ENCODE measurements at places on chromosomes 2 and 18.

- DNase-seq, result no peak
These were observed 11.0 kb upstream of the TRIB2 start for GRCh38 chr2:12705742-12706141.

DNA sequence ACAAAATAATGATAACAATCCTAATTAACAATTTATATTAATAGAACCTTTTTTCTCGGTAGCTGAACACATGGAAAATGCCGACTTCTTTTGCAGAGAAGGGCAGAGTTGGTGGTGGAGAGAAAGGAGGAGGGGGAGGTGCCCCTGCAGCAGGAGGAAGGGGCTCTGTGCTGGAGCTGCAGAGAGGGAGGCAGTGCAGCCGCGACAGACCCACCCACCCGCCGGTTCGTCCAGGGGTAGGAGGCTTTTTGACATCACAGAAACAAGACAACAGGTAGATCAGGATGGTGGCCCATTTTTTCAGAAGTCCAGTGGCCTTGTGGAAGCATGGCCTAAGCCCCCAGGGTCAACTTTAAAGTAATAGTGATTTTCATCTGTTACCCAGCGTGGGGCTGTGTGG lies 321.1 kb upstream of the SALL3 start:
- DNase-seq, result no peak

DNA sequence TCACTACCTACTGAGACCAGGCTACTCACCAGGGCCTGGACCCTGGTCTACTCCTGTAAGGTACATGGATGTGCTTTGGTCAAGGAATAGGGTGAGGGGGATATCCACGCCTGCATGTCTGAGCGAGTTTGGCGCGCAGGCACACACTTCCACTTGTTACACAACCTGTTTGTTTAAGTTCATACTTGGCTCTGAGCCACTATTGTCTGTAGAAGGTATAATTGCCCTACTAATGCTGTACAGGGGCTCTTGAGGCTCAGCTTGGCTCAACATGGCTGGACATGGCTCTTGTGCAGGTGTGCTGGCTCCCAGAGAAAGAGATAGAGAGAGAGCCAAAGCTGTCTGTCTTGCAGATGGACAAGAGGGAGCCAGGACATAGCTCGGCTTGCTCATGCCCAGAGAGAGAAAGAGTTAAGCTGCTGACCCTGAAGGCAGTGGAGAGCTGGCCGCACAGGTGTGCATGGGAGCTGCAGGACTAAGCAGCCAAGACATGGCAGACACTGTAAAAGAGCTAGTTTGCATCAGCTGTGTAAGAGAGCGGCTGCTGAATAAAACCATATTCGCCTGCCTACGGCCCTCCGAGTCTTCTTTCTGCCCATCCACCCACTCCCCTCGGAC lies 35.2 kb downstream of the NPPC start:
- no peak for DNase-seq

GRCh38 chr2:108125581-108125980 lies 114.2 kb upstream of the SULT1C3 start:
- no peak for DNase-seq

DNA sequence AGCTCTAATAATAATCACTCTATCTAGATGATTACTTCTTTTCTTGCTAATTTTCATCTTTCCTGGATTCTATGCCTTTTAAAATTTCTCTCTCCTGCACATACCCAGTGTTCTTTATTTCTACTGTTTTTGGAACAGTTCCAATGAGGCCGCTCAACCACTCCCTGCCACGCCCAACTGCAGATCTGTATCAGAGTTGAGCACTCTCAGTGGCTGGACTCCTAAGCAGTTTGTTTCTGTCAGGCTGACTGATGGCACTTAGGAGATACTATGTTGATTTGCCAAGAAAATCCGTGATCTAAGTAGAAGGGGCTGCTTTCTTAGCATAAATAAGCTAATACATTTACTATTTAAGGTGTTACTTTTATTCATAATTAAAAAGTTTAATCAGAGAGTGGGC lies 192.8 kb downstream of the ARHGAP15 start:
- DNase-seq, result no peak

DNA sequence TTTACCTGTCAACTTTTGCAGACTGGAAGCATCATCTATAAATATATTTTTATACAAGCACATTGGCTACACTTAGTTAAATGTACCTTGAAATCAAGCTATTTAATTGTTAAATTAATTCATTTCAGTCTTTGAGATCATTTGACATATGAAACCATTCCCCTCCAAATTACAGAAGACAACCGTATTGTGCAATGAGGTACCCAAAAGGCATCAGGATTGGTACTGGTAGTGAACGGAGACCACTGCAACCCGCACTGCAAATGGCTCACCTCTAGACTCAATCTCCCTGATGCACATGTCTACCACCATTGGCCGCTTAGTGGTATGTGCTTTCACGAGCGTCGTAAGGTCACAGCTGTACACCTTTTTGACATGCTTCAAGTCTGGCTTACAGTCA lies 47.8 kb upstream of the CHRNA1 start:
- DNase-seq, result no peak

DNA sequence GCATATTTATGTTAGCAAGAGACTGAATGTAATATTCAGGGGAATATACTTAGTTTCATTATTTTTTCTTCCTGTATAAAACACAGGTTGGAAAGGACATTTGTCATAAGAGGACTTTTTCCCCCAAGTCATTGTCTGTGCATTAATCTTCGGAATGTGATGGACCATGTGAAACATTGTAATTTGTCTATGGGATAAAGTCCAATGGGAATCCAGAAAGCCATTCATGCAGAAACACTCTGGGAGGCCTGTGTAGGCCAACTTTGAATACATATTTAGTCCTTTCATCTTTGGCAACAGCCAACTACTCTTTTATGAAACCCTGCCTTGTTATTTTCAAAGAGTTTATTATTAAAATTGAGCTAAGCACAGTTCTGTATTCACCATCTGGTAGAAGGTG lies 386.4 kb downstream of the PIK3C3 start:
- DNase-seq, result no peak

DNA sequence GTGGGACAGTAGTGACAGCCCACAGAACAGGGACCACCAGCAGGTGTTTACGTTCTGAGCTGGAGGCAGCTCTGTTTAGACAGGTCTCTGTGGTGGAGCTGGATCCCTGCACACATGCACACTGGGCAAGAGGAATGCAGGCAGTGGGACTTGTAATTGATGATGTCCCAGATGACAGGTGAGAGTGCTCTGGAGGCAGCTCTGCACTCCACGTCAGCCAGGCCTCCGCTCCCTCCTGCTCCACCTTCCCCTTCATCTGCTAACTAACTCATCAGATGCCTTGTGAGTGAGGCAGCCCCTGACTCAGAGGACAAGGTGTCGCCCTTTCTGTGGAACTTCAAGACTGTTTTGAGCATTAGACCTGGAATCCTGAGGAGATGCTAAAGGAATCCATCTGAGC lies 53.2 kb downstream of the SH3YL1 start:
- DNase-seq, result peak; percentile 5

DNA sequence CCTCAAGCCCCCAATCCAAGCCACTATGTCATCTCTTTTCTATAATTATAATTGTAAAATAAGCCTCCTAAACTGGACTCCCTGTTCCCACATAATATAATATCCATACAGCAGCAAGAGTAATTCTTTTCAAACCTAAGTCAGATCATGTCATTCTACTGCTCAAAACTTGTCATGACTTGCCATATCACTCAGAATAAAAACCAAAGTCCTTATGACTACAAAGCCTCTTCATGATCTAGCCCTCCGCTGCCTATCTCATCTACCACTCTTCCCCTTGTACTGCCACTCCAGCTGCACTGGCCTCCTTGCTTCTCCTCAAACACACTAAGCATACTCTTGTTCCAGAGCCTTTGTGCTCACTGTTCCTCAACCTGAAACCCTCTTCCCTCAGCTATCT lies 69.9 kb downstream of the MEMO1 start:
- no peak for DNase-seq

GRCh38 chr2:54966165-54966832 lies 84.0 kb downstream of the RTN4 start:
- no peak for DNase-seq

DNA sequence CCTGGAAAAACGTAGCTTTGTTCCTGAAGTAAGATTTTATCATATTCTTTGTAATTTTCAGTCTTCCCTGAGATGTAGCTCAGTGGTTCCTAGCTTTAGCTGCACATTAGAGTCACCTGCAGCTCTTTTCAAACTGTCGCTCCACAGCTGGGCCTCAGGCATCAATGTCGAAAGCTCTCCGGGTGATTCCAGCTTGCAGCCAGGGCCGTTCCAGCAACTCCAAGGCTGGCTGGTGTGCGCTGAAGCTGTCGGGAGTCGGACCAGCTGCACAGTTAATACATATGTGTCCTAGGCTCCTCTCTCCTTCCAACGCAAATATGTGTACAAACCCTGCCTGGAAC lies 609 bp upstream of the ZNF2 start:
- no peak for DNase-seq

- no peak for DNase-seq
These were observed 291.5 kb downstream of the SLC4A3 start for GRCh38 chr2:219918944-219919343.

GRCh38 chr18:22676423-22676822 lies 256.7 kb upstream of the RBBP8 start:
- DNase-seq, result no peak

DNA sequence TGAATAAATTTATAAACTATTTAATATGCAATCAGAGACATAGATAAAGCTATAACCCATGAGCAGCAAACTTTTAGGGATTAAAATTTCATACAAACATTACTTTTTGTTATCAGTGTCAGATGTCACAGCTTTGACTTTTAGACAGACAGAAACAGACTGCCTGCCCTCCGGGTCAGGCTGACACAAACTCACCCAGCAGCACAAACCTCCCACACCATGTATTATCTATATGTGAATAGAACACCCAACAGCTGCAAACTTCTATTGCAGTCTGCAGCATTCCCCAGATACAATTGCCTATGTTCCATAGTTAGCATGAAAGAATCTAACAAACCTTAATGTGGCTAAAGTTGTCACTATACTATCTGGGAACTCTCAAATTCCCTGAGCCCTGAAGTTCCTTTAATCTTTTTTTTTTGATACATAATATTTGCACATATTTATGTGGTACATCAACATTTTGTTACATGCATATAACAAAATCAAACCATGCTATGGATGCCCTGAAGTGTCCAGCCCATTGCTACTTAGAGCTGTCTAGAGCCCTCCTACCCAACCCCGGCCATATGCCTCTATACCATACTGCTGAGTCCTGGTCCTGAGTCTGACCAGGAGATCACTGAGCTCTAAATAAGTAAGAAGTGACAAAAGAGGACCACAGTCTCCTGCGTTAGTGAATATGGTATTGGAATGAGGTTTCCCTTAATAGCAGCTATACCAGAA lies 214.4 kb downstream of the ZNF385B start:
- DNase-seq, result no peak

GRCh38 chr2:203905656-203906055 lies 30.9 kb upstream of the ICOS start:
- DNase-seq, result no peak

DNA sequence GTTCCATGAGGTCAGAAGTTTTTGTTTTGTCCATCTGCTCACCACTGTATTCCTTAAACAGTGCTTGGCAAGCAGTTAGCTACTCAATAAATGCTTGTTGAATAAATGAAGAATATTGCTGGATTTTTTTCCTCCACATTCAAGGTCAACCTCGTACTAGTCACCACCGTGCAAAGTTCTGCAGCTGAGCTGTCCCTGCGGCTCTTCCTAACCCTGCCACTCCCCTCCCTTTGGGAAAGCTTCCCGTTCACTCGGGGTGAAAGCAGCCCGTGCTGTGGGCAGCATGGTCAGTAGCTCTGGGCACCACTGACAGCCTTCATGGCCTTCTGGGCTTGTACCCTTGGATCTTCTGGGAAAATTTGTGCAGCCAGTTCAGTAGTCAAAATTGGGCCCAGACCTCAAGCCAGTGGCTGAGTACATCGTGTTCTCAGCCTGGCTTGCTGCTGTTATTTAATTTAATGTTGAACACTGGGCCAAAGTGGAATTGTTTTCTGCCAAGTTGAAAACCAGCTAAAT lies 469.3 kb upstream of the RAB12 start:
- no peak for DNase-seq

DNA sequence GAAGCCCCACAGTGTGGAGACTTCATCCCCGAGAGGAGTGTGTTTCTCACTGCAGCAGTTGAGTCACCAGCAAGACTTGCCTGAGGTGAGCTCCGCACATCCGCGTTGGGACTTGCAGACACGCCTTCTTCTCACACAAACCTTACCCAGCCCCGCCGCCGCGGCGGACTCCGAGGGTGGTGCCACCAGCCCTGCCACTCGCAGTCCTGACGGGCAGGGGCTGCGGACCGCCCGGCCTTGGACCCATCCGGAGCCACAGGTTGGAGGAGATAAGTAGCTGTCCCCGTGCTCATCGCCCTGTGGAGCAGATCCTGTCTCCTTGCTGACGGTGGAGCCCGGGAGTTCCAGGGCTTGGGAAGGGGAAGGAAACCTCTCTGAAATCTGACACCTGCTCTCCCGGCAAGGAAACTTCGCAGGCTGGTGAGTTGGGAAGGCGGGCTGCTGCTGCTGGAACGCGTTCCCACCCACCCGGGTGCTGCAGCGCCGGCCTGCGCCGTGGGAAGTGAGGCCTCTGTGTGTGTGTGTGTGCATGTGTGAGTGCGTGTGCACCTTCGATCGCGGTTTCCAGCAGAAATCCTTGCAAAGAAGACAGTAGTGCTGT lies at the start of gene RAB27B:
Gene RAB27B (plus strand): TSS at position 197 of the 601 bp plus-strand sequence. CDS start 49,109 bp downstream, outside the sequence.
- DNase-seq, result peak; percentile 89

GRCh38 chr2:202634556-202635427 lies at the start of gene FAM117B:
FAM117B (plus strand) TSS chr2:202634969; CDS start chr2:202635188, 219 bp downstream.
- DNase-seq, result peak; percentile 99

DNA sequence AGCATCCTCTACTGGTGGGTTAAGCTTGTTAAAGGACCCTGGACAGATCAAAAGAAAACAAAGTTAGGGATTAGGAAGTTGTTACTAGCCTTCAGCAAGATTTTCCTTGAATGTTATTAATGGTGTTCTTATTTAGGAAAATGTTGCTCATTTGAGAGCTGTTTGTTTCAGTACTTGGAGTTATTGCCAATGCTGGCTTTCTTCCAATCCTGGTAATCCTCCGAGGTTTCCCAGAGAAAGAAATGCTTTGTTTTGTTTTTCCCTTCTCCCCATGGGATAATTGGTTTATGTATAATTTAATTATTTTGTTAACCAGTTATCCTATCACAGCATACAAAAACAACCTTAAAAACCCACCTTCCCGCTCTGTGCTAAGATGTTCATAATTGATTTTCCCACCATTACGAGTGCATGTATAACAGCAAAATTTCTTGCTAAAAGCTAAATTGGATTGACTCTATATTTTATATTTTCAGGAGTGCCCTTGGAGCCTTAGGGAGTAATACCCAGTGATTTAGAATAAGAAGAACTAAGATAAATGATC lies 79.8 kb downstream of the MGAT5 start:
- DNase-seq, result peak; percentile 29

GRCh38 chr2:100161945-100162620 lies 19.7 kb upstream of the AFF3 start:
- DNase-seq, result no peak

GRCh38 chr2:206230060-206230762 lies 44.3 kb upstream of the ZDBF2 start:
- peak; percentile 58 for DNase-seq

DNA sequence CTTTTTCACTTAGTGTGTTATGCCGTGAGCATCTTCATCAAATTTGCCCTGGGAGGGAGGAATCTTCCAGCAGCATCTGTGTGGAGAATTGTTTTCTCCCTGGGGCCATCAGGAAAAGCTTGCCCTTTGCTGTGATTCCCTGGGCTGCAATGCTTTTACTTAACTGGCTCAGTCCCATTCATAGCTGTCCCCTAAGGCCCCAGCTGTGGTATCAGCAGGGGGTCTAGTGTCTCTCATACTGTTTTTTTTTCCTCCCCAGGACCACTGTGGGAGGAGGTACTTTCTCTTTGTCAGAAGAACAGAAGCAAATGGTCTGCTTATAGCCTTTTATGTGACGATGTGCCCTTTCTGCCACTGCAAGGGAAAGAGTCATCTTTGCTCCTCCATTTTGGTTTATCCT lies 176.8 kb upstream of the CELF4 start:
- no peak for DNase-seq
